Airway epithelial cell (primary cell): ENCODE measurements at places on chromosomes 1 and 21. TPM values are rescaled to one million over a fixed set of nuclear protein-coding genes. Genes with fewer than 3 reads are reported as not detected.

The LCE3E gene
- total RNA-seq: 0.23 and 0.63 TPM in 2 replicates

The NCF2 gene
- total RNA-seq: 13.6 and 34.7 TPM in 2 replicates

The MNDA gene
- total RNA-seq: not detected in 2 replicates

The F13B gene
- not detected in 2 replicates for total RNA-seq

The PGBD5 gene
- total RNA-seq: 1.3 and 4.2 TPM in 2 replicates
